ENCODE measurements at places on chromosomes 16 and 17. TPM values are rescaled to one million over a fixed set of nuclear protein-coding genes. Genes with fewer than 3 reads are reported as not detected.

DNA sequence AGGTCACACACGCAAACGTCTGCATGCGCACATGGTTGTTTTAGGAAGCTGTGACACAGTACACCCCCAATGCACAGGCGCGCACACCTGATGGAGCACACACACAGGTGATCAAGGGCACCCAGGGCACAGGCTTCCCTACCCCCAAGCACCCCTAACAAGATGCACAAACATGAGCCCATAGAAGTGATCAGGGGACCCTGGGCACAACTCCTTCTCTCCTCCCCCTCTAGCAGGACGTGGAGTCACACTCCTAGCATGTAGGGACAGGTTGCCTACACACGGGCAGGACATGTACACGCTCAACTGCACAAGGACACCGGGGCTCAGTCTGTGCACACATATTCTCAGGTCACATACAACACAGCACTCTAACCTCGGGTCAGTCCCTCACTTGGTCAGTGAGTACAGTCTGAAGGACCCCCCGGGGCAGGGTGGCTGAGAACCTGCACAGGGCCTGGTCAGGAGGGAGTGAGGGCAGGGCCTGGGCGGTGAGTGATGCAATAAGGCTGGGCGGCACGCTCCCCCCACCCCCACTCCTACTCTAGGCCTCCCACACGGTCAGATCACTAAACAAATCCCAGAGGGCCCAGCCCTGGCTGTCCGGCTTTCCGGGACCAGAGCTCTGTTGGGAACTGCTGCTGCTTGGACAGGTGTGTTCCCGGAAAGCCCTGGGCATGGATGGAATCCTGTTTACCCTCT, 751 bp upstream of the DOC2B start:
- H3K4me3 ChIP-seq = no peak overlapping the region
- no peaks in the 10 kb centered on the region for H3K36me3 ChIP-seq
- H3K4me1 ChIP-seq = peaks cover 7% of the 10 kb centered on the region
- H3K27me3 ChIP-seq = peaks cover 9% of the 10 kb centered on the region

GRCh38 chr16:74844041-74844980, 69.7 kb upstream of the FA2H start:
- no peak overlapping the region for H3K4me3 ChIP-seq
- no peak overlapping the region for H3K27ac ChIP-seq
- no peaks in the 10 kb centered on the region for H3K36me3 ChIP-seq
- H3K4me1 ChIP-seq = no peaks in the 10 kb centered on the region
- H3K27me3 ChIP-seq = no peaks in the 10 kb centered on the region

GRCh38 chr16:63652091-63652490, 1469.8 kb downstream of the CDH11 start:
- no peak overlapping the region for H3K27ac ChIP-seq
- no peaks in the 10 kb centered on the region for H3K27me3 ChIP-seq
- no peaks in the 10 kb centered on the region for H3K4me1 ChIP-seq
- no peak for DNase-seq
- H3K36me3 ChIP-seq = no peaks in the 10 kb centered on the region

GRCh38 chr16:84471966-84472365, 32.5 kb downstream of the MEAK7 start:
- no peaks in the 10 kb centered on the region for H3K36me3 ChIP-seq
- H3K27ac ChIP-seq = no peak overlapping the region
- no peaks in the 10 kb centered on the region for H3K27me3 ChIP-seq
- H3K4me3 ChIP-seq = no peak overlapping the region

DNA sequence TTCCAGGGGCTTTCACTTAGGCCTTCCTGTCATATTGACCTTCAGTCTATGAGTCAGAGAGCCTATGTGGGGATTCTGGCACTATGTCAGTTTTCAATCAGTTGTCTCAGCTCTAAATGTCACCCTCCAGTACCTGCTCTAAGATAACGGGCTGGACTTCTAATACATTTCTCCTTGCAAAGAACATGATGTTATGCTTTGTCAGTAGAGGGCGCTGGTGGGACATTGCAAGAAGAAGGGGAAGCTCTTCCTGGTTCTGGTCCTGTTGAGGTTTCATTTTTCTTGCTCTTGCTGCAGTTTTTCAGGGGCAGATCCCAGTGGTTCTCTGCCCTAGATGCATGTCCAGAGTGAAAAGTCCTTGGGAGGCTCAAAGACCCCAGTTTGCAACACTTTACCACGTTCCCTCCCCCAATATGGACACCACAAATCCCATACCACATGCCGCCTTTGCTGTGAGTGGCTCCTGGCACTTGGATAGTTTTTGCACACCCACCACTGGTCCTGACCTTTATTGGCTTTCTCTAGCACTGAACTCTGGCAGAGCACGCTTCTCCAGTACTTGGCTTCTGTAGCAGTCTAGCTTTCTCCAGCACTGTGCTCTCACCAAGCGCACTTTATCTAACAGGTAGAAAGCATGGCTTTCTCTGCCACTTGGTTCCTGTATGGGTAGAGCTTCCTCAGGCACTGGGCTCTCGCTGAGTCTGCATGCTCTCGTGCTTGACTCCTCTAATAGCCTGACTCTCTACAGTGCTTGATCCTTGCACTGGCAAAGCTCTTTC, 49.0 kb downstream of the BCL7C start:
- no peaks in the 10 kb centered on the region for H3K27me3 ChIP-seq
- H3K4me3 ChIP-seq = peak overlapping the region; percentile 0
- peak; percentile 82 for DNase-seq
- no peaks in the 10 kb centered on the region for H3K36me3 ChIP-seq
- no peak overlapping the region for H3K27ac ChIP-seq
- H3K4me1 ChIP-seq = peaks cover 6% of the 10 kb centered on the region

The SPEM1 gene
- polyA plus RNA-seq = not detected

DNA sequence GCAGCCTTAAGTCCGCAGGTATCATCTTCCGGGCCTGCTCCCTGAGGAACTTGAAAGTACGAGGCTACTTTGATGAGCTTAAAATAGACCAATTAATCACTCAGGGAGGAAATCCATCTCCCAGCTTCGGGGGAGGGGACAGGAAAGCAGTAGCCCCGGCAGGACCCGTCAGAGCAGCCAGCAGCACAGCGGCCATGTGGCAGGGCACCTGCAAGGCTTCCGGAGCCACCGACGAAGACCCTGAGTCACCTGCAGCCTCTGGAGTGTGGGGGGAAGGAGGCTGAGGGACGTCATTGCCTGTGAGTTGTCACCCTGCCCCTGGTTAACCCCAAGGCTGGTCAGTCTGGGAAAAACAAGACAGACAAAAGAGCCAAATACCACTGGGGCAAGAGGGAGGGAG, 4.4 kb upstream of the CYB561 start:
- no peaks in the 10 kb centered on the region for H3K36me3 ChIP-seq
- peaks cover 22% of the 10 kb centered on the region for H3K4me1 ChIP-seq
- H3K27ac ChIP-seq = no peak overlapping the region
- H3K27me3 ChIP-seq = no peaks in the 10 kb centered on the region
- DNase-seq = no peak

The TBC1D3G gene
- not detected for polyA plus RNA-seq

DNA sequence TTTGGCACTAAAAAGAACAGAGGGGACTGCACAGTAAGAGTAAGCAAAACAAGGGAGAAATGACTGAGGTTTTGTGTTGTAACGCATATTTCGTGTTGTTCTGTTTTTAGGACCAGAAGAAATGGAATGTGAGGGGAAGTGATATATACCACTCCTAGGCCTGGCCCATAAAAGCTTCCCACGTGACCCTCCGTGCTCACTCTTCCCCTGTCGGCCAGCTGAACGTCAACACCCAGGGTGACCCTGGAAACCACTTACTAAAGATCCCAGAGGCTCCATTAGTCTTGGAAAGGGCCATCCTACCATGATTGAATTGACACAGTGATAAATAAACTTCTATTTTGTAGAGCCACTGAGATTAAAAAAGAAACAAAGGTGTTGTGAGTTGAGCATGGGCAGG, 79.8 kb downstream of the HELZ start:
- H3K36me3 ChIP-seq = peaks cover 41% of the 10 kb centered on the region
- H3K4me3 ChIP-seq = no peak overlapping the region
- no peaks in the 10 kb centered on the region for H3K27me3 ChIP-seq
- no peak overlapping the region for H3K27ac ChIP-seq
- DNase-seq = no peak

Data from CD4-positive, alpha-beta memory T cell (primary cell).